ENCODE measurements at places on chromosomes 3 and 15. TPM values are rescaled to one million over a fixed set of nuclear protein-coding genes. Genes with fewer than 3 reads are reported as not detected.

CSPG5 gene
- 2.5 TPM for total RNA-seq

ELL3 gene
- total RNA-seq, result 2.1 TPM

RTP1 gene
- not detected for total RNA-seq

ADGRG7 gene
- total RNA-seq, result 1.4 TPM

SLC28A1 gene
- not detected for total RNA-seq

DNA sequence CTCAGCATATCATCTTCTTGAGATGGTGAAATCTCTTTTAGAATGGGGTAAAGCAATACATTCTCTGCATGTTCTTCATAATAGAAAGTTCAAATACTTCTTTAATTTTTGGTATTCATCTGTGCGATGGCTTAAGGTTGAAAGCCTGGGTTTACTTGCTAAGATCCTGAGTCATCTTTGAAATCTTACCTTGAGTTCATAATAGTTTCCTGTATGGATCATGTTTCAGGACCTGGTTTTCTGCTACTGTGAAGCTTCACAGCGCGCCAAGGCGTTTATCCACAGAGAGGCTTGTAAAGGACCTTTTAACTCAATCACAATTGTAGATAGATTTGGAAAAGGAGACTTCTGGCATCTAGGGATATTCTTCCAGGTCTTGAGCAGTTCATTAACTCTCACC, 39.0 kb downstream of the MED12L start:
- DNase-seq, result no peak

GRCh38 chr15:57548835-57549234, 42.9 kb upstream of the MYZAP start:
- DNase-seq, result no peak

- no peak for DNase-seq
These were observed 1041.3 kb downstream of the ROBO1 start for GRCh38 chr3:78726545-78726944.

GRCh38 chr15:66496951-66497501, 536 bp downstream of the SNAPC5 start:
- DNase-seq, result no peak

- no peak for DNase-seq
These were observed 23.3 kb upstream of the CTSH start for GRCh38 chr15:78968114-78968513.

DNA sequence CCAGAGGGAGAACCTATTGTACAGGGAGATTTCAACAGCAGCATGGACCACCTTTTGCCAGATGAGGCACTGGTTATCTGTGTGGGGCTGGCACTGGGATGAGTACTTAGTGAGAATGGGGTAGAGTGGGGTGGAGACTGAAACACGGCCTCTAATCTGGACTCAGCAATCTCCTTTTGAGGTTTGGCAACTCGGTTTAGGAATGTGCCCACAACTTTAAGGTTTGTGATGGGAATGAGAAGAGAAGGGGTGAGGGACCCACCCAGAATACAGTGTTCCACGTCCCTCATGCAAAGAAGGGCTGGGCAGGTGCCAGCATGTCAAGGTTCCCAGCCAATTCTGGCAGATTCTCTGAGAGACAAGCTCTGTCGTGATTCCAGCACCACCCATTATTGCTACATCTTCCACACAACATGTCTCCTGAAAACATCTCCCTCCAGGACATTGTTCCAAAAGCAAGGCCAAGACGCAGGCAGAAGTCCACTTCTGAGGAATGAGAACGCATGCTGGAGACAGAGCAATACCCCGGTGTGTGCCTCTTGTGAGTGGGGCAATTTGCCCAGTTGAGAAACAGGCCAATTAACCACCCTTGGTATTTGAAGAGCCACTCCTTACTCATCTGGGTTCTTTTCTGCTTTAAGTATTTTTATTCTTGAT, 37.5 kb upstream of the CCR4 start:
- DNase-seq, result no peak

DNA sequence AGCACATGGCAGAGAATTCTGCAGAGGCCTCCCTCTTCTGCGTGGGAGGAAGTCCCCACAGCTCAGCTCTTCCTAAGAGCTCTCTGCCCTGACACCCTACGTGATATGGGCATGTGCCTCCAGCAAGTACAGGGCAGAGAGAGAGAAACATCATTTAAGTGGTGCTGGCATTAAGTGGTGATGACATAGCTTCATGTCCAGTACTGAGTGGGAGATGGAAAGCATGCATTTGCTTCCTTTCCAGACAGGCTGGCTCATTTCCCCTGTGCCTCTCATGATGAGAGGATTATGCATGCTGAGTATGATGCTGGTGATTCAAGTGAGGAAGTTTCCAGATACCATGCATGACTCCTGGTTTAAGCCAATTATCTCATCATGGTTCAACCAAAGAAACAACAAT, 26.9 kb downstream of the BFSP2 start:
- DNase-seq, result no peak

DNA sequence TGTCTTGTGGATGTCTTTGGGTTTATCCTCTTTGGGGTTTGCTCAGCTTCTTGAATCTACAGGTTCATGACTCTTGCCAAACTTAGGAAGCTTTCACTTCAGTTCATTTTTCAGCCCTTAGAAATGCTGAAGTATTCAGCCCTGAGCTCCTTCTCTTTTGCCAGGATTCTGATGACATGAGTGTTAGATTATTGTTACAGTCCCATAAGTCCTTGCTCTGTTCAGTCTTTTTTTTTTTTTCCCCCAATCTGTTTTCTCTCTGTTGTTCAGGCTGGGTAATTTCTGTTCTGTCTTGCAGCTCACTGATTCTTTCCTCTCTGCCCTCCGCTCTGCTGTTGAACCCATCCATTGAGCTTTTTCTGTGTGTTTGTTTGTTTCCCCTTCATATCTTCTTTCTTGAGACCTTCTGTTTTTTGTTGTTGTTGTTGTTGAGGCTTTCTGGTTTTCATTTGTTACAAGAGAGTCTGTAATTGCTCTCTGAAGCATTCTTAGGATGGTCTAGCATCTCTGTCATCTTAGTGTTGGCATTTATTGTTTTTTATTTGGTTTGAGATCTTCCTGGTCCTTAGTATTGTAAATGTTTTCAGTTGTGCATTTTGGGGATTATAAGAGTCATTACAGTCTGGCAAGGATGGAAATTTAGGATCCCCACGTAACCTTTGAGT, 18.4 kb downstream of the LRCH3 start:
- no peak for DNase-seq

DNA sequence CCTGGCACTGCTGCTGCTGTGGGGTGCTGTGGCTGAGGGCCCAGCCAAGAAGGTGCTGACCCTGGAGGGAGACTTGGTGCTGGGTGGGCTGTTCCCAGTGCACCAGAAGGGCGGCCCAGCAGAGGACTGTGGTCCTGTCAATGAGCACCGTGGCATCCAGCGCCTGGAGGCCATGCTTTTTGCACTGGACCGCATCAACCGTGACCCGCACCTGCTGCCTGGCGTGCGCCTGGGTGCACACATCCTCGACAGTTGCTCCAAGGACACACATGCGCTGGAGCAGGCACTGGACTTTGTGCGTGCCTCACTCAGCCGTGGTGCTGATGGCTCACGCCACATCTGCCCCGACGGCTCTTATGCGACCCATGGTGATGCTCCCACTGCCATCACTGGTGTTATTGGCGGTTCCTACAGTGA, 2.1 kb downstream of the GRM2 start:
- DNase-seq, result no peak

- DNase-seq, result no peak
These were observed 53.1 kb downstream of the SPSB4 start for GRCh38 chr3:141104151-141104821.

All from progenitor cell of endocrine pancreas (in vitro differentiated cells).